ENCODE measurements at places on chromosomes 1 and 21.

GRCh38 chr1:205967554-205968335, 24.5 kb upstream of the SLC26A9 start:
- H3K27ac ChIP-seq = no peak overlapping the region
- H3K4me3 ChIP-seq = no peak overlapping the region
- peaks cover 4% of the 10 kb centered on the region for H3K4me1 ChIP-seq
- no peak for DNase-seq
- no peaks in the 10 kb centered on the region for H3K36me3 ChIP-seq
- H3K27me3 ChIP-seq = no peaks in the 10 kb centered on the region

DNA sequence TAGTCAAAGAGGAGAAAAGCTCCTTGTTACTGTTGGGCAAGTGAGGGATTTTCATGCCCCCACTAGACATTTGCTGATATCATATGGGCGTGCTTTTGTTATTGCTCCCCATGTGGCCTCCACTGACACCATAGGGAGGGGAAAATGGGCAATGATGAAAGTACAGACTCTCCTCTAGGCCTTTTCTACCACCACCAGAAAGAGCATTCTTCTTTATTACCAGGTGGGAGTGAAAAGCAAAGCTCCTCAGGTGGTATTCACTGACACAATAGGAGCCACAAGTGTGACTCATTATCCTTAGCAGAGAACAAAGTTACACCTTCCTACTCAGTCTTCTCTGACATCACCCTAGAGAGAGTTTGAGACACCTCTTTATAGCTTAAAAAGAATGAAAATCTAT, 667.1 kb downstream of the LTN1 start:
- no peak for DNase-seq
- H3K4me1 ChIP-seq = no peaks in the 10 kb centered on the region
- no peaks in the 10 kb centered on the region for H3K27me3 ChIP-seq
- no peak overlapping the region for H3K4me3 ChIP-seq
- no peak overlapping the region for H3K27ac ChIP-seq
- H3K36me3 ChIP-seq = no peaks in the 10 kb centered on the region

GRCh38 chr1:108661030-108661609, at the start of gene HENMT1:
TSS of gene HENMT1 (minus strand) at chr1:108661093. CDS start at chr1:108659884, 1,209 bp downstream.
- H3K4me1 ChIP-seq = peaks cover 40% of the 10 kb centered on the region
- DNase-seq = peak; percentile 76
- H3K27ac ChIP-seq = peak within 1 kb of the TSS; percentile 95
- H3K27me3 ChIP-seq = no peaks in the 10 kb centered on the region
- H3K36me3 ChIP-seq = peaks cover 14% of the 10 kb centered on the region

DNA sequence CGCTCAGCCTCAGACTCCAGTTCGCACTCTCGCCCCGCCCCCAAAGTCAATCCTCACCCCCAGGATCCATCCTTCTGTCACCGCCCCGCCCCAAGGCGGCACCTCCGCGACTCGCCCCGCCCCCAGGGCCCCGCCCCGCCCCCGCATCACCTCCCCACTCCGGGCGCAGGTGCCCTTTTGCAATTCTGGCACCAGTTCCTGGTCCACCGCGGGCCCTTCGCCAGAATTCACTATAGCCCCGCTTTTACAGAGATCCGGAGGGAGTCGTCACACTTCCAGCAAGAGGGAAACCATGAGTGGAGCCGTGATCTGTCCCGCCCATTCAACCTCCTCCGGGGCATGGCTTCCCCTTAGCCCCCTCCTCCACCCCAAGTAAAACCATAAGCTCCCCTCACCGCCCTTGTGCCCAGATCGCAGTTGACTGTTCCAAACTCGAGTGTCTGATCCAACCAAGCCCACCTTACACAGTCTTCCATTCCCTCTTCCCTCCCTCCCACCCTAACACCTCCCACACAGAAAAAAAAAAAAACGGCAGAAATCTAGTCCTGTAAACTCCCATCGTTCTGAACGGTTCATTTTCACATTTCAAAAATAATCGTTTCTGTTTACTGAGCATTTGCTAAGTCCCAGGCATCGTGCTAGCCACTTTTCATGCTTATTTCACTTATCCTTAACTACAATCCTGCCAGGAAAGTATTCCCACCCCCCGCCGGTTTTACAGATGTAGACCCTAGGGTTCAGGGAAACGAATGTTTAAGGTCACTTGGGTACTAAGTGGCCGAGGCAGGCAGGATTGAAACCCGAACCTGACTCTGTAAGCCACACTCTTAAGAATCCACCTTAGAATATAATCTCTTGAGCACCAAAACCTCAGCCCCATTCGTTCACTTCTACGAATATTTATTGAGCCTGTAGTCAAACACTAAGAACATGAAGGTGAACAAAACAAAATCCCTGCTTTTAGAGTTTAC, 1.3 kb upstream of the DNAJC16 start:
- H3K27ac ChIP-seq = peak overlapping the region; percentile 98
- H3K27me3 ChIP-seq = no peaks in the 10 kb centered on the region
- peaks cover 12% of the 10 kb centered on the region for H3K36me3 ChIP-seq
- no peak for DNase-seq
- H3K4me1 ChIP-seq = peaks cover 44% of the 10 kb centered on the region
- peak overlapping the region; percentile 87 for H3K4me3 ChIP-seq

DNA sequence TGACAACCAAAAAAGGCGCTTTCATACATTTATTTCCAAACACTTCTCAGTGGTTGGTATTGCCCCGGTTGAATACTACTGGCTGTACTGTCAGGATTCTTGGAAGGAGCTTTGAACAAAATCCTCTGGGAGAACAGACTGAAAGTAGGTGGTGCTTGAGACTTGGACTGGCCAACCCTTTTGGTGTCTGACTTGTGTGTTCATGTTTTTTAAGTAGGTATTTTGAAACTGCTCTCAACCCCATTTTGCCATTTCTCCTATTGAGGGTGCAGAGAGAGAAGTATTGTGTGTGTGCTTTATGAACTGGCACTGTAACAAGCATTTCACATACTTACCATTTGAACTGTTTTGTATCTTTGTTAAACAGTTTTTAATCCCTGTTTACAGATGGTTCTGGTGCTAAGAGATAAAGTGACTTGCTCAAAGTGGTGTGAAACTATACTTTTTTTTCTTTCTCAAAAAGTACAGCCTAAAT, 21.2 kb downstream of the ARID1A start:
- no peak overlapping the region for H3K4me3 ChIP-seq
- H3K4me1 ChIP-seq = peaks cover 68% of the 10 kb centered on the region
- DNase-seq = no peak

DNA sequence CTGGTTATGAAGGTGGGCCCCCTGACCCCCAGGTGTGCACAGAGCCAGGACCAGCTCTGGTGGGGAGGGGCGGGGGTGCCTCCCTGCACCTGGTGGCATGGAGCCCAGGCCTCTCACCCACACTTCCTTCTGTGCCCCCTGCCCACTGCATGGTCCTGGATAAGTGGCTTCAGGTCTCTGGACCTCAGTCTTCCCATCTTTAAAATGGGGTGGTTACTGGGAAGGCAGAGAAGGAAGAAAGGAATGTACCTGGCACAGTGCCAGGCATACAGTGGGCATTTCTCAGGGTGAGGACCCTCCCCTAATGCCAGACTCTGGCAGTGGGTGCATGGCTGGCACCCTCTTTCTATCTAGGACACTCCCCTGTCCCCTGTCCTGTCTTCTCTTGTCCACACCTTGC, 7.5 kb downstream of the CLCNKA start:
- H3K27me3 ChIP-seq = peaks cover 7% of the 10 kb centered on the region
- H3K4me1 ChIP-seq = no peaks in the 10 kb centered on the region
- H3K36me3 ChIP-seq = no peaks in the 10 kb centered on the region

DNA sequence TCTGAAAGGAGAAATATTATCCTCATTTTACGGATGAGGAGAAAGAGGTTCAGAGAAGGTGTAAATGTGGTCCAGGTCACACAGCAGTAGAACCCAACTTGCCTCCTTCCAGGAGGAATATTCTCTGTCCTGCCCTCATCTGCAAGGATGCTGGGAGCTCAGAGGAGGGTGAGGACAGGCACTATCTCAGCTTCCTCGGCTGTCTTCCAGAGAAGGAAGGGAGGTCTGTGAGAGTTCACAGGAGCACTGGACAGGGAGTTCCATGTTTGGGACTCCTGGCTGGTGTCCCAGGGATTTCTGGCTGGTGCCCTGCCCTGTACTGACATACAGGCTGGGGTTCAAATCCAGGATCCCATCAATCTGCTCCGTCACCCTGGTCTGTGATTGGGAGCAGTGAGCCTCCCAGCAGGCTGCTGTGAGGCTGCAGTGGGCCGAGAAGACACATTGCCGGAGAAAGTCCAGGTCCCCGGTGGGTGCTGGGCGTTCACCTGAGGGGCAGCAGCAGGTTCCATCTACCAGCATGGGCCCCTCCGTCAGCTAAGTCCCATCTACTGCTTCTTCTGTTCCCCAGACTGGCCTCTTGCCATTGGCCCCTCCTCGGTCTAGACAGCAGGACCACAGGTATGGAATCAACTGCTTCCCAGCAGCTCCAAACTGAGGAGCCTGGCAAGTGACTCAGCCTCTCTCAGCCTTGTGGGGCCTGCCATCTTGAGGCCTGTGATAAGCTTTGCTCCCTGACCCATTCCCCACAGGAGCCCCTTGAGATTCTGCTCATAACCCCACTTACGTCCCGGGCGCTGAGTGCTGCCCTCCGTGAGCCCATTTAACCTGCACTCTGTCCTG, 8.5 kb upstream of the BSND start:
- H3K4me3 ChIP-seq = no peak overlapping the region
- peaks cover 6% of the 10 kb centered on the region for H3K27me3 ChIP-seq
- DNase-seq = no peak
- H3K27ac ChIP-seq = no peak overlapping the region
- no peaks in the 10 kb centered on the region for H3K36me3 ChIP-seq

DNA sequence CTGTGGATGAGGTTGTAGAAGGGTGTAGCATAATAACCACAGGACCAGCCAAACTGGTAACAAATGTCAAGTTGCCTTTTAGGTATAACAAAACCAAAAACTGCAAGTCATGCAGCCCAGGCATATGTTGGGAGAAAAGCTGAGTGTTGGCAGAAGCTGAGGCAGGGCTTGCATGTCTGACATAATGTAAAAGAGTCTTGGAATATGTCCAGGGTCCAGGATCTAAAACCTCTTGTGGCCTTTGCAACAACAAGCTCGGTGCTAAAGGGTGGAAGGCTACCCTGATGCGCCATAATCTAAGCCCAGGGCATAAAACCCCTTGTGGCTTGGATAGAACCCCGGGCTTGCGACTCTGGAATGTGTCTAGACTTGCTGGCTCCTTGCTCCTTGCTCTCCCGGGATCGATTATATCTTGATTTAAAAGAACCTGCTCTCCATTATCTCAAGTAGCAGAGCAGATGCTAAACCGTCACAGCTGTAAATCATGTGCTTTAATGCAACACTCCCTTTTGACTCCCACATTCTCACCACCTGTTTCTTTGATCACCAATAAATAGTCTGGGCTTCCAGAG, 26.5 kb upstream of the SLC35A3 start:
- H3K4me1 ChIP-seq = no peaks in the 10 kb centered on the region
- no peak for DNase-seq
- peaks cover 6% of the 10 kb centered on the region for H3K27me3 ChIP-seq

GRCh38 chr1:184656221-184656620, 98.4 kb downstream of the EDEM3 start:
- H3K27ac ChIP-seq = no peak overlapping the region
- H3K4me1 ChIP-seq = no peaks in the 10 kb centered on the region
- H3K27me3 ChIP-seq = peaks cover 11% of the 10 kb centered on the region
- no peaks in the 10 kb centered on the region for H3K36me3 ChIP-seq
- no peak overlapping the region for H3K4me3 ChIP-seq

DNA sequence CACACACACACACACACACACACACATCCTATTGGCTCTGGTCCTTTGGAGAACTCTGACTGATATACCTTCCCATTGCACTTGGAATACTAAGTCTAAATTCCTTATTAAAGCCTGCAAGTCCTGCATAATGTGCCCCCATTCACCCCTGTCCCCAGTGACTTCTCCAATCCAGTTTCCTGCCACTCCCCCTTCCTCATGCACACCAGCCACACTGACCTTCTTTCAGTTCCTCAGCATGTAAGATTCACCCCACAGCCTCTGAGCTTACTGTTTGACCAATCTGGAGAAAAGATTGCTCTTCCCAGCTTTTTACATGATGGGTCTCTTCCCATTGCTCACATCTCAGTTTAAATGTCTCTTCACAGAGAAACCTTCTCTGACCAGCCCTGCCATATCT, 146.6 kb downstream of the TBX15 start:
- no peak overlapping the region for H3K4me3 ChIP-seq
- no peaks in the 10 kb centered on the region for H3K4me1 ChIP-seq
- no peak overlapping the region for H3K27ac ChIP-seq

GRCh38 chr21:31335957-31336738, 7.9 kb downstream of the TIAM1 start:
- H3K36me3 ChIP-seq = peaks cover 8% of the 10 kb centered on the region
- H3K27me3 ChIP-seq = no peaks in the 10 kb centered on the region
- H3K4me1 ChIP-seq = peaks cover 35% of the 10 kb centered on the region
- H3K27ac ChIP-seq = no peak overlapping the region
- no peak for DNase-seq

Data from activated T-helper 2 cell treated with anti-CD3 and anti-CD28 coated beads, Interferon-gamma antibody, Interleukin-2, Interleukin-4, amounts not matched to agents 10 μg/mL and 5 μg/mL and 100 μg/mL, durations not matched to agents 14 hours and 24 hours and 36 hours (primary cell).